PC-9 (cell line): ENCODE measurements at places on chromosomes 1 and 21.

GRCh38 chr1:92563457-92564216 is 76.9 kb upstream of the GFI1 start:
- no peak for DNase-seq

DNA sequence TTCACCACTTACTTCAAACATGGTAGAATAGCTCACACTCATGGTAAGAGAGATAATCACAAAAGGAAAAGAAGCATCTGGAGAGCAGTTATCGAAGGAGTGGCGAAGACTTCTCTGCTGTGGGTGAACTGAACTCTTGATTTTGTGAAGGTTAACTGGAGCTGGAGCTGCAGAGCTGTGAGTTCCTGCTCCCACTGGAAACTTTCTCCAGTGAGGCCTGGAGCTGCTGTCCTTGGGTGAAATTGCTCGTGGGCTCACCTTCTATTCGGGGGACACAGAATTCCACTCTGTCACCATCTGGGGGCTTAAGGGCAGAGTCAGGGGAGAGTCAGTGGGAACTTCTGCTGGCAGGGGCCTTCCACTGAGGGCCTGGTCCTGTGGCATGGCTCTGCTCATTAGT is 45.9 kb downstream of the MAB21L3 start:
- DNase-seq = no peak

DNA sequence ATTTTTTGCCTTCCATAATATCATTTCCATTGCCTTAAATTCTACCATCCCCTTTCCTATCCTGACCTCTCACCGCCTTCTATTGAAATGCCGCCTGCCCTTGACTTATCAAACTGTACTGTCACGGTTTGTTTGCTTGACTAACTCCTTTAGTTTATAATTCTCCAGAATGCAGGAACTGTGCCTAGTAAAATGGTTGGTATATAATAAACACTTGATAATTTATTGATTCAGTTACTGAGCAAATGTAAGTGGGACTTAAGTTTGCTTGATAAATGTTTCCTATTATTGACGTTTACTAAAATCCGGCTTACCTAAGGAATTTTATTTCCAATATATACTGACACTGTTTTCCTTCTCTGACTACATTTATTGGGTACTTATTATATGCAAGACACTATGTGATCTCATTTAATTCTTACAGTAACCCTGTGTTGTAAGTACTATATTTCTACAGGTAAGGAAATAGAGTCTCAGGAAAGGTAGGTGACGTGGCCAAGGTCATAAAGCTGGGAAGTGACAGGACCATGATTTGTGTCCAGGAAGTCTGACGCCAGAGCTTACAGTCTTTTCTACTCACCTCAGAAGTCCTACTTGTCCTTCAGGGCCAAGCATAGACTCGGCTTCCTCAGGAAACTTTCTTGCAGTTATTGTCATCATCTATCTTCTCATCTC is 35.7 kb downstream of the DPT start:
- no peak for DNase-seq

DNA sequence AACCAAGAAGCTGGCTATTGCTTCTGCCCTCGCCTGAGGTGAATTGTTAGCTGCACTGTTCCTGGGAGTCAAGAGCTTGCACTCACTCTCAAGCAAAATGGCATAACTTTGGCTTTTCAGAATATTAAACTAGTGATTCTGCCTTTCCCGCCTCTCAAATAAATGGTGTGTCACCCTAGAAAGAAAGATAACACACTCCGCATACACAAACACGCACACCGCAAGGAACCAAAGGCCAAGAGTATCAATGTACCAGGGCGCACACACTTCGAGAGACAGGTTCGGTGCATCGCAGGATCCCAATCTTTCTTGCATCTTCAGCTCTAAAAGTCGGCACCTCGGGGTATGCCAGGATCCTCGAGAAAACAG is 470 bp upstream of the RTCA start:
- DNase-seq = no peak

DNA sequence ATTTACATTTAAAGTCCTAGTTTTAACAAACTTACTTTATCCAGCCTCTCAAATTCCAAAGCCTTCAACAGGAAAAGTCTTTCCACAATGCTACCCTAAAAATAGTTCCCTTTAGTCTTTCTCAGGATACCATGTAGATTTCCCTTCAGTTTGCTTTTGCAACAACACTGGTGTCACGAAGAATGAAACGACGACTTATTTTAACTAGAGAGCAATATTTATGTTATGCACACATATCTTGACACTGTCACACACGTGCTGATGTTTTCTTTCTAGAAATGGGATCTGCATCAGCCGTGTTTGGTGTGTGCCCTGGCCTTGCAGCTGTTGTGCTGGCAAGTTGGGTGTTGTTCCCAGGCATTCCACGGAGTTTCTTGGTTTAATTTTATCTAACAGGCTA is 75.5 kb downstream of the SIPA1L2 start:
- DNase-seq = no peak

DNA sequence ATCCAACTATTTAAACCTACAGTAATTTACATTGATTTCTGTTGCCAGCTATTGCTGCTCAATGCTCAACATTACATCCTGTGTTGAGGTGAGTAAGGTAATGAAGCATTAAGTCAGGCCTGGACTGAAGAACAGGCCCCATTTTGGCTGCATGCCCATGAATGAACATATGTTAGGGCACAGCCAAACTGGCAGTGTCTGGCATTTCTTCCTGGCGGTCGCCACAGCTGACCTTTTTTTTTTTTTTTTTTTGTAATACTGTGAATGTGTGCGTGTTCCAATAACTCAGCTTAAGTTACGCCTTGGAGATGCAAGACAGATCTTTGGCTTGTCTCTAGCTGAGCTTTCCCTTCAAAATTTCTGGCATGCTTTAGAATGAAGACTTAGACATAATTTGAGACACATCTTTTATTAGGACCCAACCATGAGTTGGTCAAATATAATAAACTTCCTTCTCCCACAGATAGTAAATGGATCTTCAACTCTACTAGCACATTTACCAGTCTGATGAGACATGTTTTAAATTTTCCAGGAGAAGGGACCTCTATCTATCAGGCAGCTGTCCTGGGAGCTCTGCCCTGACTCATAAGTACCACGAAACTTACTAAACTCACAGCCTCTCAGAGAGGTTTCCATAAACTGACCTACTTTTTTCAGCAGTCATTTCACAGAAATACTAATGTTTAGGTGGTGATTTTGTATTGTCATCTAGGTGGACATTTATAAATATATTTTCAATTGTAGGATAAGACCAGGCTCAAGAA is 341.1 kb upstream of the RUNX1 start:
- no peak for DNase-seq

GRCh38 chr1:169538998-169539871 is 47.0 kb downstream of the F5 start:
- peak; percentile 46 for DNase-seq

DNA sequence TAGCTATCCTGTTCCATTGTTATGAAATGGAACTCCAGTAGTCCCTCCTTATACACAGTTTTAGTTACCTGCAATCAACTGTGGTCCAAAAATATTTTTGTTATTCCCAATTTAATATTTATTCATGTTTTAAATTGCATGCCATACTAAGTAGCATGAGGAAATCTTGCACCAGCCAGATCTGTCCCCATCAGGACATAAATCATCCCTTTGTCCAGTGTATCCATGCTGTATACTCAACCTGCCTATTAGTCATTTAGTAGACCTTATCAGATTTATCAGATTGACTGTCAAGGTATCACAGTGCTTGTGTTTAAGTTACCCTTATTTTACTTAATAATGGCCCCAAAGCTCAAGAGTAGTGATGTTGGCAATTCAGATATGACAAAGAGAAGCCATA is 207.9 kb upstream of the DMRTA2 start:
- DNase-seq = no peak

GRCh38 chr21:31554511-31555022 is 104.9 kb upstream of the SOD1 start:
- DNase-seq = peak; percentile 62

GRCh38 chr1:200934676-200935245 is 40.1 kb downstream of the INAVA start:
- DNase-seq = no peak

DNA sequence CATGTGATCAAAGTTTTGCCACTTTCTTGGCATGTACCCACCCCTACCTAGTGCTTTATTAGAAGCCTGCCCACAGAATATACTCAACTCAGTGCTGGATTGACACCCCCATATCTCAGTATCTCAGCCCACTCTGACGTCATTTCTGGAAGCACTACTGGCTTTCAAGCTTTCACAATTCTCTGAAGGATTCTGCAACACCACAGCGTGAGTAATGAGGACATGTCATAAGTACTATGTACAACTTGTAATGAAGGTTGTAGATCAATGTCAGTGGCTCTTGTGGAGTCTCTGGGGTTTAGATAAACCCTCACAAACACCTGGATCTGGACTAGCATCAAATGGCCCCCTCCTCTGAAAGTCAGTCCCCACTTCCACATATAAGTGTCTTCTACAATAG is 57.2 kb downstream of the TNFSF4 start:
- no peak for DNase-seq

DNA sequence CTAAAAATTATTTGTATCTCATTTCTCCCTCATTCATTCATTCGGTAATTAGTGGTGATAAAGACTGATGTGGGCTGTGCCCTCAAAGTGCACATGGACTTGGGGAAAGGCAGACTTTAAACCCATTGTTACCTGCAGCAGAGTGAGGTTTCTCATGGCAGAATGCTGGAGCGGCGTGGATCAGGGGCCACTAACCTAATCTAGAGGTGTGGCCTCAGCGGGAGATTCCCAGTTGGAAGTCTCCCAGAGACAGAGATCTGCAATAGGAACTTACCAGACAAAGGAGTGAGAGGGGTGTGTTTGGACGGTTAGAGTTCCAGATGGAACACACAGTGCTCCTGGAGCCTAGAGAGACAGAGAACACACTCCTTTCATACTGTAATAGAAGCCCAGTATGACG is 73.5 kb downstream of the VPS26C start:
- no peak for DNase-seq

GRCh38 chr1:151175863-151176262 is at the start of gene TMOD4:
Gene TMOD4 (minus strand): TSS chr1:151175981. CDS start chr1:151174875, 1,106 bp downstream.
- no peak for DNase-seq

- no peak for DNase-seq
Observed at GRCh38 chr1:204001166-204001901, 71.6 kb upstream of the SOX13 start.

DNA sequence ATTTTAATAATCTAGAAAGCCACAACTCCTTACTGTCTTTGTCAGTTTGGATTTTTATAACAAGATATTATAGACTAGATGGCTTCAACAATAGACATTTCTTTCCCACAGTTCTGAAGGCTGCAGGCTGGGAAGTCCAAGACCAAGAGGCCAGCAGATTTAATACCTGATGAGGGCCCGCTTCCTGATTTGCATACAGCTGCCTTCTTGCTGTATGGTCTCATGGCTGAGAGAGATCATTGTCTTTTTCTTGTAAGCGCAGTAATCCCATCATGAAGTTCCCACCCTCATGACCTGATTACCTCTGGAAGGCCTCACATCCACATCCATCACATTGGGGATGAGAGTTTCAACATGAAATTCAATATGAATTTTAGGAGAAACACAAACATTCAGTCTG is 9.8 kb downstream of the RPS6KC1 start:
- no peak for DNase-seq

GRCh38 chr1:201185527-201186128 is 5.0 kb upstream of the IGFN1 start:
- DNase-seq = no peak

GRCh38 chr1:201565024-201565730 is 26.2 kb downstream of the NAV1 start:
- no peak for DNase-seq

DNA sequence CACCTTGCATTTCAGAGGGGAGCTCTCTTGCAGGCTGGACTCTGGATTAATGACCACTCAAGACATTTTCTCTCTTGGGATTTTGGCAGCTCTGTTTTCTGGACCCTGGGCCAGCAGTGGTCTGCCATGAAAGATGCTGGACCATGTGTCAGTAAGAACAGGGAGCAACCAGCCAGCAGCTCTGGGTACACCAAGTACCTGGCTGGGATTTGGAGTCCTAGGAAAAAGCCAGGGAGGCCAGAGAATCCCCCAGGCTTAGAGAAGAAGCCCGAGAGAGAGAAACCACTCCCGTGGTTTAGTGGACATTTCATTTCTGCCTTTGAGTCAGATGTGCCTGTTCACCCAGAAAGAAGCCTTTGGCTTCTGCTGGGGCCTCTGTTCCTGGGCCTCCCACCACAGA is 2.5 kb downstream of the NFASC start:
- no peak for DNase-seq

- peak; percentile 86 for DNase-seq
Observed at GRCh38 chr1:210232511-210233215, at the start of gene SERTAD4. Gene SERTAD4 (plus strand): TSS chr1:210232796. CDS start chr1:210237961, 5,165 bp downstream.

DNA sequence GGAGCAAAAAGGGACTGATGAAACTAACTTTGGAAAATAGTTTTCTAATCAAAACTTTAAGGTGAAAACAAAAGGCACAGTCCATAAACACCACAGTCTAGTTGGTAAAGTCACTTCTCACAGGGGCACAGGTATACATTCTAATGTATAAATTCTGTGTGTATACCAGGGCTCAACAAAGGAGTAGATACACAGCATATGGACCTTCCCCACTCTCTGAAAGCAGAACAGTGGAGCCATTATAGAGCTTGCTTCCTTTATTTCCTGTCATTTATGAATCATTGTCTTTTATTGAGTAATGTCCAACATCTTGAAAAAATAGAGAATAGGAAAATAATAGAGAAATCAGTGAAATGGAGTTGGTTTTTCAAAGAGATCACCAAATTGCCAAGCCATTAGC is 746.5 kb upstream of the CHRM3 start:
- no peak for DNase-seq

DNA sequence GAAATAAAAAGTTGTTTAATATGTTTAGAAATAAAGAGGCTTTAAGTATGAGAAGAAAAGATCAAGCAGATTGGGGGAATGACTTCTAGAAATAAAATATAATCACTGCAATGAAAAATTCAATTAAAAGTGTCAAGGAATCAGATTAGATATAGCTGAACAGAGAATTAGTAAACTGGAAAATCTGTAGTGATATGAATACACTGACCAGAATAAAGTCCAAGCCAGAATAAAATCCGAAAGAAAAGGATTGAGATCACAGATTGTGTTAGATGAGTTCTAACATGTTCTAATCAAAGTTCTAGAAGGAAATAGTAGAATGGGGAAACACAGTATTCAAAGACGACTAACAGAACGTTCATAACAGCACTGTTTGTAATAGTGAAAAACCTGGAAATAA is 73.1 kb upstream of the C1orf105 start:
- DNase-seq = no peak

GRCh38 chr1:236685205-236685916 is 938 bp upstream of the ACTN2 start:
- no peak for DNase-seq

DNA sequence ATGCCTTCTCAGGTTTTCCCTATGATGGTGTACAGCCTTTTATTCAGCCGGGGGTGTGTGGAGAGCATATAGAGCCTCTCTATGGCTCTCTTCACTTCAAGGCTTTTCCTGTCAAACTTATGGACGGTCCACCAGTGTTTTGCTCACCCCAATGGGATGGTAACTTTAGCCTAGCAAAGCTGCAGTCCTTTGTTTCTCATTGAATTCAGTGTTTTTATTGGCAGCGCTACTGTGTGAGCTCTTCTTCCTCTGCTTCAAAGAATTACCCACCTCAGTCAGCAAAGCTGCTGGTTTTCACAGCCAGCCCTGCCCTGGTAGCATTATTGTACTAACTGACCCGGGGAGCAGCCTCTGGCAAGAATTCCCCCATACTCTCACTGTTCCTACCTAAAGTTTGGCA is 145.3 kb upstream of the RRP15 start:
- no peak for DNase-seq

GRCh38 chr1:113692342-113692741 is 66.9 kb downstream of the PHTF1 start:
- no peak for DNase-seq
